Right ventricle myocardium inferior (tissue), 1 donor: ENCODE measurements at places on chromosomes 4 and X. TPM values are rescaled to one million over a fixed set of nuclear protein-coding genes. Genes with fewer than 3 reads are reported as not detected.
A peak's percentile ranks its signal among the peaks of the same experiment; 100 is the strongest.

DNA sequence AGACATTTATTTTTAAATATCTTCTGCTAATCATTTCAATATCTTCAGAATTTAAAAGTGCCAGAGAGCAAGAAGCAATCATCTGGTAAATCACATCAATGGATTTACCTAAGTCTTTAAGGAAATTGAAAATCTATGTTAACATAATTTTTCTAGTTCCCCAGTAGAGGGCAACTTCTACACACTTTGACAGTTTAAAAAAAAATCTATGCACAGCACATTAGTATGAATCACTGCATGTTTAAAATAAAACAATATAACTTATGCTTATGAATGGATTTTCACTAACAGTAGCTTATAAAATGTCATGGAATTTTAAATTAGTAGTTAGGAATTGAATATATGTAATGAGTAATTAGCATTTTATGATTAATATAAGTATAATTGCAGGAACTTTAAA, 126.5 kb downstream of the REELD1 start:
- DNase-seq, result no peak

GRCh38 chrX:20441123-20441522, 174.4 kb upstream of the RPS6KA3 start:
- DNase-seq, result no peak

The SRPX2 gene
- total RNA-seq, result 9.7 TPM

GRCh38 chr4:3386526-3386925, 55.2 kb upstream of the HGFAC start:
- DNase-seq, result peak; percentile 34

DNA sequence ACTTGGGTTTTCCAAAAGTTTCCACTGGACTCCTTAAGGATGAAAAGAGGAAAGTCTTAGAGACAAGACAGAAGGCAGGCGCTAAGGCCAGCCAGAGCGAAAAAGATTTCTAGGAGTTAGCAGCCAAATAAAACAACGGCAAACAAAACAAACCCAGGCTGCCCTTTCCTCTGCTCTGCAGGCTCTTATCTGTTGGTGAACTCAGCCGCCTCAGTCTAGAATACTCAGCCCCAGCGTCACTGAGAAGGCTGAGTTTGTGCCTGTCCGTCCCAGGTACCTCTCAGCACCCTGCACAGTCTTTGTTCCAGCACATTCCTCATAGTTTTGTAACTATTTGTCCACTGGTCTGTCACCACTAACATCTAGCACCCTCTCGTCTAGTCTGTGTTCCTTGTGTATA, 75.6 kb upstream of the FAM9C start:
- no peak for DNase-seq

The DAPP1 gene
- 0.73 TPM for total RNA-seq

The TRIM2 gene
- total RNA-seq, result 14.7 TPM

The MXRA5 gene
- total RNA-seq, result 2.1 TPM

DNA sequence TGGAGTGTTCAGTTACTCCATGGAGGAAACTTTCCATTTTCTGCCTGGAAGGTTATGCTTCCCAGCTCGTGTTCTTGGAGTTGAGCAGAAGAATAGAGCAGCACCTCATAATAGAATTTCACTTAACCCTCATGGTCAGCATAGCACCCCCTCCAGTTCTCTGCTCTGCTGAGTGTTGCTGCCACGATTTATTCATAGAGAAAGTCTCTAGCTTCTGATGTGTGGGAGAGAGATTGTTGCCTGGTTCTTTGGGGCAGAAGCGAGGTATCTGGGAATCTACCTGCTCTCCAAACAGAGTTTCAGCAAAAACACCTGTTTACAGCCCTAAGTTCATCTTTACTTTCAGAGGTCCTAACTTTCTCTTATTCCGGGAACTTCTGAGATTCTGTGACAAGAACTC, 3.9 kb upstream of the DTHD1 start:
- DNase-seq, result no peak

The PAGE5 gene
- not detected for total RNA-seq

The MYOZ2 gene
- 748 TPM for total RNA-seq

GRCh38 chrX:65601530-65602220, 65.8 kb upstream of the MSN start:
- DNase-seq, result peak; percentile 88

DNA sequence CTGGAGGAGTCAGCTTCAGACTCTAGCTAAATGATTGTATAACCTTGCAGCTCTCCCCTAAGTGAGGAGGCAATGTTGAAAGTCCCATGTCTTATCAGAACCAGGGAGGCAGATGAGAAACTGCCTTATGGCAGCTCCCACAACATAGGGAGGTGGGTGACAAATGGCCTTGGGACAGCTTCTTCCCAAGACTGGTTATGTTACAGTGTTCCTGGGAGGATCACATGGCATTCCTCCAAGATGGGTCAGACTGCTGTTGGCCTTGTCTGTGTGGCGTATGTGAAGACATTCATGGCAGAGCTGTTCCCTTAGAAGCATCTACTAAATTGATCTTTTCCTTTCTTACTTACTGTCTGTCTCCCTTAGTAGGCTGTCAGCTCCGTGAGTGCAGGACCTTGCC, 42.0 kb downstream of the HPRT1 start:
- DNase-seq, result no peak

DNA sequence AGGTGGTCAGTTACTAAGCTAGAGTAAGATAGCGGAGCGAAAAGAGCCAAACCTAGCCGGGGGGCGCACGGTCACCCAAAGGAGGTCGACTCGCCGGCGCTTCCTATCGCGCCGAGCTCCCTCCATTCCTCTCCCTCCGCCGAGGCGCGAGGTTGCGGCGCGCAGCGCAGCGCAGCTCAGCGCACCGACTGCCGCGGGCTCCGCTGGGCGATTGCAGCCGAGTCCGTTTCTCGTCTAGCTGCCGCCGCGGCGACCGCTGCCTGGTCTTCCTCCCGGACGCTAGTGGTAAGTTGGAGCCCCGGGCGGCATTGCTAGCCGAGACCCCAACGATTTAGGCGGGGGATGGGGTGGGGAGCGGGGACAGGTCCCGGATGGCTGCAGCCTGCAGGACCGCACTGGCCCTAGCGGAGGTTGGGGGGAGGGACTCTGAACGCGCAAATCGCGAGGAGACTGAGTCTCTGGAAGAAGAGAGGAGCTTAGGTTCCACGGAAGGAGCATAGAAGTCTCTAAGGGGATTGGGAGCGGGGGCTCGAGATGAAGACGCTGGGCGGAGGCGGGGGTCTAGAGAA, 573 bp downstream of the HTR2C start:
- no peak for DNase-seq

DNA sequence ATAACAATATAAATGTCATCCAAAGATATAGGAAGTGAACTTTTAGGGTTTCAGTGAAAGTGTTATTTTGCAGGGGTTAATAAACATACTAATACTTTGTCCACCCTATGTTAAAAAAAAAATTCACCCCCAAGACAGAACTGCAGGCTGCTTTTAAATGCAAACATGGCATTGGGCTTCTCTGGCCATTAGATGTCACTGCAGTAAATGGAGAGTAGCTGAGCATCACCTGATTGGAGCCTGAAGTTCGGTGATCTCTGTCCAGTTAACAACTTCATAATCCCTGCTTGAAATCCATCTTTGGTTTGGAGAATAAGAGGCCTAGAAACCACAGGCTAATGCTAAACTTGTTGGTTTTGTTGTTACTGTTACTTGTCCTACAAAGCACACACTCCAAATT, 18.7 kb downstream of the SLC25A43 start:
- no peak for DNase-seq

The WWC2 gene
- 30.2 TPM for total RNA-seq

DNA sequence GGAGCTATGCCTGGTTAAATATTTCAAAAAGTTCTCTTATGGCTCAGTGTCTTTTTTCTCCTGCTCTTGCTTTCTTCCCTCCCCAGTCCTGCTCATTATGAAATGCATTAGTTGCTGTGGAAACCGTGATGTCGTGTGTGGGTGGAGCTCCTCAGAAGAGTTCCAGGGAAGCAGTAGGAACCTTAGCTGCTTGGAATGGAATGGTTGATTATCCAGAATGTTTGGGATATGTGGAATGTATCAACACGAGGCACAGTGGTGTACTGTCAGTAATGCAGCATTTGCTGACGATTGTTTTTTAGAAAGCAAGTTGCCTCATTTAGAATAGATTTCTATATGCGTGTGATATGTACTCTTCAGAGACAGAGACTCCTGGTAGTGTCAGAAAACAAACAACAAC, 333.2 kb downstream of the ARHGAP10 start:
- no peak for DNase-seq

The CFAP47 gene
- not detected for total RNA-seq

DNA sequence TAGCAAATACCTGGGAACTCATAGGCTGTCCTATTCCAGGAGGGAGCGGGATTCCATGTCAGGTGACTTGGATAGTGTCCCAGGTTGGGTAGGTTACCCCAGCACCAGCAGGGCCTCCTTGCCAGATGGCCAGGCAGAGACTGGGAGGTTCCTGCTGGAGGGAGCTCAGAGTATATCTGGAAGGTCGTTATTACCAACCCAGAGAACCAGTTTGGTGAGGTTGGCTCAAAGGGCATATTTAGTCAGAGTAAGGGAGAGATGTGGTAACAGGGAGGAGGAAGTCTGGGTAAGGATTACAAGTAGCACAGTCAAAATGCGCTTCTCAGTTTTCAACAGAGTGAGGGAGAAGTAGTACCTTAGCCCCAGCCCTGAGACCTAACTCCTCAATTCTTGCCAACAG, 53.3 kb upstream of the LNX1 start:
- no peak for DNase-seq

DNA sequence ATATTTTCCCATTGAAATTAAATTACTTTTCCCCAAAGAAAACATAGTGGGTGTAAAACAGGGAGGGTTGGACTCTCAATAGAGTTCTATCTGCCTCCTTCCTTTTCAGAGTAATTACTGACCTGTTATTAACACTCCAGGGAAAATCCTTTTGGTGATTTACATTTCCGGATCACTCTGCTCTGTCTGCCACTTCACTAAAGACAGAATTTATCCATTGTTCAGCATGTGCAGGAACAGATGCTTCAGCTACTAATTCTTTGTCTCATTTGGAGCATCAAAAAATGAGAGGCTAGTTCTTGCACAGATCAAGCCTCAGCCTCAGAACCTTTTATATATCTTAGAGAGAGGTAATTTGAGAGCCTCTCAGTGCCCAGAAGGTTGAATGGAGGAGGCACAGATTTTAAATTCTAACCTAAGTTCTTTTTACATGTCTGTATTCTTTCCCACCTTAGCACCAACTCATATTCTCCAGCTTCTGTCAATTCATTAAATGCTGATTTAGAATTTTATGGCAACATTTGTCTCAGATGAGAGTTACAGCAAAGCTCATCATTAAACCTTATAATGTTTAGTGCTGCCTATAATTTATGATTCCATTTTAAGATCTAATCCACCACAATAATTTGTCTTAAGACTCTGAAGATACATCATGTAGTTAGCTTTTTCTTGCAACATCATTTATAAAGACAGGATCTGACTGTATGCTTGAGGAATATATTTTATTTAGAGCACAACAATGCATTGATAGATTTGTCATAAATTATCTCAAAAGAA, 1494.4 kb downstream of the STIM2 start:
- DNase-seq, result no peak

GRCh38 chr4:174037049-174037448, 246.4 kb downstream of the FBXO8 start:
- DNase-seq, result no peak

The PPM1K gene
- total RNA-seq, result 125 TPM

GRCh38 chr4:158869761-158870160, 100.9 kb downstream of the FNIP2 start:
- no peak for DNase-seq

GRCh38 chr4:76962406-76963130, 13.0 kb downstream of the SEPTIN11 start:
- DNase-seq, result no peak

DNA sequence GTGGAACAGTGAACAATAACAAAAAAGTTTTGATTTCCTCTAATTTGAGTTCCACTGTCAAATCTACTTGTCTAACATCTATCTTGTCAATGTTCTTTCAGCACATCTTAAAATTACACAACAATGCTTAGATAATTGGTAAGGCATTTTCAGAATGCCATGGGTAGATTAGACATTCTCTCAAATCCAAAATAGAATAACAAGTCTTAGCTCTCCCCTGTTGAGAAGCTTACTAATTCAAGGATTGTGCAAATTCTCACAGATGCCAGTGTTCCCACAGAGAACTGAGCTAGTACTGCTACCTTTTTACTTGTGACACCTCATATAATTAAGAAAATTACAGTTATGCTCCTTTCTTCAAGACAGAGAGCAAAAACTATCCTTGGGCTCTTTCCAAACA, 2442.0 kb downstream of the PCDH7 start:
- DNase-seq, result no peak

GRCh38 chr4:163525982-163526381, 31.5 kb downstream of the TMA16 start:
- DNase-seq, result no peak

The XK gene
- 8.7 TPM for total RNA-seq

- no peak for DNase-seq
Observed at GRCh38 chr4:115688961-115689360, 575.5 kb upstream of the NDST4 start.

- no peak for DNase-seq
Observed at GRCh38 chrX:135572436-135572835, 52.0 kb downstream of the INTS6L start.

The WAS gene
- total RNA-seq, result 4.4 TPM

DNA sequence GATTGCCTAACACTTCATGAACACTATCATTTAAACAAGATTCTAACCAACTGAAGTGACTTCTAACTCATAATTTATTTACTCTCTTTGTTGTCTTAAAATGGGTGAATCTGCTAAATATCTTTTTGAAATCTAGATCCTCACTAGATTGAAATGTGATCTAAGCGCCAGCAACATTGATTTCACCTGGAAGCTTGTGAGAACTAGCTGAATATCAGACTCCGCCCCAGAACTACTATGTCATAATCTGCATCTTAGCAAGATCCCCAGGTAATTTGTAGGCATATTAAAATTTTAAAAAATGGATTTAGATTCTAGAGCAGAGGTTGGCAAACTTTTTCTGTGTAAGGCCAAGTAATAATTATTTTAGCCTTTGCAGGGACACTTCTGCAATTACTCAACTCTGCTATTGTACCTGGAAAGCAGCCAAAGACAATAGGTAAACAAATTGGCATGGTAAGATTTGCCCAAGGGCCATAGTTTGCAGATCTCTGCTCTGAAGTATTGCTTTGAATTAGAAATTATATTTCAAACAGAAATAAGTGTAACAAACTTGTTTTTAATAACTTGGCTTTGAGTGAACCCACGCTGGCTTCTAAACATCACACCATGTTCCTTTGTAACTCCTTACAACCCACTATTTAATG, 121.5 kb downstream of the REELD1 start:
- no peak for DNase-seq

The HTR2C gene
- not detected for total RNA-seq

The TLR6 gene
- 1.5 TPM for total RNA-seq

DNA sequence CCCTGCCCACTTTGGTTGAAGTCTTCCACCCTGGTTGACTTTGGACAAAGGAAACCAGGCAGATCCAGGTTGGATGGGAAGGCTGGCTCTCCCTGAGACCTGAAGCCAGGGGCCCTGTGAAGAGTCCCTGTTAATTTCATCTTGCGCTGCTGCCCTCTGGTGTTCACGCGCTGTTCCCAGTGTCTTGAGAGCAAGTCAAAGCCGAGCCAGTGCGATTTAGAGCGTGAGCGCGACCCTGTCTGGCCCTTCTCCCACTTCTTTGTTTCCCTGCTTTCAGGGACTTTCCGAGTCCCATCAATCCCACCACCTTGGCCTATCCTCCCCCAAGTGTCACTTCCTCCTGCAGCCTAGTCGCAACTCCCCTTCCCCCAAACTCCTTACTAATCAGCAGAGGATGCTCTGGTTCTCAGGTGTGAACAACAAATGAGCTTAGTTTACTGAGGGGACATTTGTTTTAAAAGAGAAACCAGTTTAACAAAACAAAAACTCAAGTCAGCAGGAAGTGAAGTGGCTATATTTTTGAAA, 25.8 kb upstream of the CHRNA9 start:
- peak; percentile 92 for DNase-seq

GRCh38 chrX:150845091-150845490, 53.4 kb downstream of the CD99L2 start:
- no peak for DNase-seq
